Renal cortical epithelial cell (primary cell): ENCODE measurements at places on chromosomes 12 and 14. TPM values are rescaled to one million over a fixed set of nuclear protein-coding genes. Genes with fewer than 3 reads are reported as not detected.

The SLC25A21 gene
- 0.69 and 0.89 TPM in 2 replicates for total RNA-seq

DNA sequence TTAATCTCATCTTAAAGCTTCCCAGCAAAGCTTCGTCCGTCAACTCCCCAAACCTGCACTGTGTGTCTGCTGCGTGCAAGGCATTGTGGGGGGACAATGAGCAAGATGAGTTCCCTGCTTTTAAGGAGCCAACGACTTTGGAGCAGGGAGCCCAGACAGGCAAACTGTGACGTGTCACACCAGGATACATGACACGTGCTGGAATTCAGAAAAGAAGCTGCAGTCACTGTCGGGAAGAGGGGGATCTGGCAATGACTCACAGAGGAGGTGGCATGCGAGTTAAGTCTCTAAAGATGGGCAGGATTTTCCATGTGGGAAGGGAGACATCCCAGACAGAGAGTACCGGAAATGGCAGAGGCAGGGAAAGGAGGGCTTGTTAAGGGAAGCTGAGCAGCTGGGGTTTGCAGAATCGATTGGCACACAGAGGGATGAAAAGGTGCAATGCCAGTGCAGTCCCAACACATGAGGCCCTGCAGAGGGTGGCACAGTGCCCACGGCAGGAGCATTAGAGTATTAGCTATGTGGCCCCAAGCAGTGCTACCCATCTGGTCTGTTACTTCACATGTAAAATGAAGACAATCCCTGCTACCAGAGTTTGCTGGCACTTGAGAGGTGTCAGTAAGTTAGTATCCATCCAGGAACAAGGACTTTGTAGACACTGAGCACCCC, 52.9 kb downstream of the SETD3 start:
- DNase-seq: peak; percentile 41

DNA sequence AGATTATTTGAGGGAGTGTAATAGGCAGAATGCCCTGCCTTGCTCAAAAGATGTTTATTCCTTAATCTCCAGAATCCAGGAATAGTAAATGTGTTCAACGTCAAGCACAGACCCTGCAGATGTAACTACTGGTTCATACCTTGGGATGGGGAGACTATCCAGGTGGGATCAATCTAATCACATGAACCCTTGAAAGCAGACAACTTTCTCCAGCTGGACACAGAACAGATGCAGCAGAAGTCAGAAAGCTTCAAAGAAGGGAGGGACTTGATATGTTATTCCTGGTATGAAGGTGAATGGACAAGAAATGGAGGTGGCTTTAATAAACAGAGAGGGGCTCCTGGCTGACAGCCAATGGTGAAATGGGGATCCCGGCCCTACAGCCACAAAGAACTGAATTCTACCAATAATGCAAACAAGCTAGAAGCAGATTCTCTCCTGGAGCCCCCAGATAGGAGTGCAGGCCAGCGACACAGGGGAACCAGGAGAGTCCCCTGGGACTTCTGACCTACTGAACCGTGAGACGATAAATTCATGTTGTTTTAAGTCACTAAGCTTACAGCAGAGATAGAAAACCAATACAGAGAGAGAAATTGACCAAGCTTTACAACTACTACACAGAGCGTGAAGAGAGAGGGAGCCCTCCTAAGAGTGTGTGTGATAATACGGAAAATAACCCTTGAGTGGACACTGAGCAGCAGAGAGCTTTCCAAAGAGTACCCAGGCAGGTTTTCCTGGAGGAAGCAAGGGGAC, 133.5 kb upstream of the TMEM132C start:
- DNase-seq: no peak

DNA sequence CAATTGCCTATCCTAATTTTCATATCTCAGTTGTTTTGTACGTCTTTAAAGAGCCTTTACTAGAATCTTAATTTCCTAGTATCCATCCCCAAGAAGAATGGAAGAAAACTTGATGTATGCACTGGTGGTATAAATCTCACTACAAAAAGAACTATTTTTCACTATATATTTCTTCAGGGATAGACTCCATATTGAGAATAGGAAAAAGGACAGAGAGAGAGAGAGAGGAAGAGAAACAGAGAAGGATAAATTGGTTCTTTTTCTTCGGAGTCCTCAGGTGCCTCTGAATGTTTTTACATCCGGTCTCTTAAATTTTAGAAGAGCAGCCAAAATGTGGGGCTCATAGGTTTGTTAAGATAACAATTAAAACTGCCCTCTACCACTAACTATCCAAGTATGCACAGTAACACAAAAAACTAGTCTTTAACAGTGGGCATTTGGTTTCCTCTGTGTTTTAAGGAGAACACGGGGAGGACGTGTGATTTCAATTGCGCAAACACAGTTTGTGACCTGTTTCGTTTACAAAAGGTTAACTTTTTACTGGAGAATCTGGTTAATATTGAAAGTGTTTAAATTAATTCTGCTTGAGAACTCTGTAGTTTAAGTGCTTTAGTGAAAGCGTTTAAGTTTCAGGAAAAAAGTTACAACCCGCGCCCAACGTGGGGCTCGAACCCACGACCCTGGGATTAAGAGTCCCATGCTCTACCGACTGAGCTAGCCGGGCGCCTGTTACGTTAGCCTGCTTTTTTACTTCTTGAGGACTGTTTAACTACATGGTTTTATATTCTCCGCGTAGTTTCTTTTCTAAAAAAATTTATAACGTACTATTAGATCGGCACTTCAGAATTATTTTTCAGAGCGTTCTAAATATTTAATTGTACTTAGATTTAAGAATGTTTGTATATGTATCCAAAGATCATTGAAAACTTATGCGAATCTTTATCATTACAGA, 5.1 kb upstream of the PSMA3 start:
- peak; percentile 91 for DNase-seq

DNA sequence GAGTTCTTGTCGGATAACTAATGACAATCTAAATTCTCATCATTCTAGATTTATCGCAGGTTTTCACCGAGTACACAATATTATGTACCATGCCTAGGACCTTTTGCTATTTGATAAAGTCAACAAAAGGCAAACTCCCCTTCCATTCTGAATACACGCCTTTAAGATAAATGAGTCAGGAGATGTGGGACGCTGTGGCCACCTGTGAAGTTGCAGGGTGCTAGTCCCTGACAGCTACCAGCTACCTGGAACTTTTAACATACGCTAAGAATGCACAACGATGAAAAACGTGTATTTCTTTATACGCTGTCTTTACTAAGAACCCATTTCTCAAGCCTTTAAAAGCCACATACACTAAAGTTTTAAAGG, 678 bp downstream of the MDM1 start:
- no peak for DNase-seq

GRCh38 chr12:11615481-11615880, 34.0 kb upstream of the ETV6 start:
- no peak for DNase-seq

DNA sequence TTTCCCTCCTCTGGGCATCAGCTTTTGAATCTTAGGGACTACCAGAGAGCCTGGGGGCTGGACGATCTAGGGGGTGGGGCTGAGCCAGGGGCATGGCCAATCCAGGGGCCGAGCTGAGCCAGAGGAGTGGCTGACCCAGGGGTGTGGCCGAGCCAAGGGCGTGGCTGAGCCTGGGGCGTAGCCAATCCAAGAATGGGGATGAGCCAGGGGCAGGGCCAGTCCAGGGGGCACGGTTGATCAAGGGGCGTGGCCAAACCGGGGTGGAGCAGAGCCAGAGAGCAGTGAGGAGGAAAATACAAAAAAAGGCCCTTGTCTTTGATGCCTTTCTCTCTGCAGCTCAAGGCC, 219.3 kb upstream of the NOS1 start:
- no peak for DNase-seq

GRCh38 chr12:94208622-94208966, 60.2 kb downstream of the PLXNC1 start:
- DNase-seq: no peak
